NCI-H2107 (cell line): ENCODE measurements at places on chromosomes 3 and 15.

DNA sequence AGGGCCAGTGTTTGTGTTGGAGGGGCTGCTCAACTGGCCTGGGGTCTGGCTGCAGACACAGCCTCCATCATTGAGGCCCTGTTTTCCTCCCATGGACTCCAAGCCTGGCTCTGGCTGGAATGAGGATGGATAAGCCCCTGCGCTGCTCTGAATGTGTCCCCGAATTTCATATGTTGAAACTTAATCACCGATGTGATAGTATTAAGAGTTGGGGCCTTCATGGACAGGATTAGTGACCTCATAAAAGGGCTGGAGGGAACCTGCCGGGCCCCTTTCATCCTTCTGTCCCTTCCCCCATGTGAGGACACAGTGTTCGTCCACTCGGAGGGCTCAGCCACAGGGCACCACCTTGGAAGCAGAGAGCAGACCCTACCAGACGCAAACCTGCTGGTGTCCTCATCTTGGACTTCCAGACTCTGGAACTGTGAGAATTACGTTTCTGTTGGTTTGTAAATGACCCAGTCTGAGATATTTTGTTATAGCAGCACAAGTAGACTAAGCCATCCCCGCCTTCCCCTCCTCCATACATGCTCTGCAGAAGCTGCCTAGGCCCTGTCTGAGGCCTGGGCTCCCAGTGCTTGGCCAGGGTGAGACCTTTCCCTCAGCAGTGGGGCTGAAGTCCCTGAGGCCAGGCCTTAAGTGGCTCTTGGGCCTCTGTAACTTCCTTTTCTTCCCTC, 3.8 kb upstream of the LCTL start:
- DNase-seq, result no peak

GRCh38 chr3:137694836-137695235, 69.3 kb upstream of the SOX14 start:
- DNase-seq, result no peak

DNA sequence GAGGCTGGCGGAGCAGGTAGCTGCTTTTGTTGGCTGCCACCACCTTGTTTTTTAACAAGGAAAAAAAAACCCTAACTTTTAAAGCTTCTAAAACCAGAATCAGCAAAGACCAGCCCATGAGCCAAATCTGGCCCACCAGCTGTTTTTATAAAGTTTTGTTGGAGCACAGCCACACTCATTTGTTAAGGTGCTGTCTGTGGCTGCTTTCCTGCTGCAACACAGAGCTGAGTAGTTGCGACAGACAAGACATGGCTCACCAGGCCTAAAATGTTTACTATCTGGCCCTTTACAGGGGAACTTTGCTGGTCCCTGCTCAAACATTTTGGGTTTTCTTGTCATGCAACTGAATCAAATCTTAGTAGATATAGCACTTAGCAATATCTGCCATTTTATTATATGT, 18.9 kb downstream of the EFCAB12 start:
- DNase-seq, result no peak

DNA sequence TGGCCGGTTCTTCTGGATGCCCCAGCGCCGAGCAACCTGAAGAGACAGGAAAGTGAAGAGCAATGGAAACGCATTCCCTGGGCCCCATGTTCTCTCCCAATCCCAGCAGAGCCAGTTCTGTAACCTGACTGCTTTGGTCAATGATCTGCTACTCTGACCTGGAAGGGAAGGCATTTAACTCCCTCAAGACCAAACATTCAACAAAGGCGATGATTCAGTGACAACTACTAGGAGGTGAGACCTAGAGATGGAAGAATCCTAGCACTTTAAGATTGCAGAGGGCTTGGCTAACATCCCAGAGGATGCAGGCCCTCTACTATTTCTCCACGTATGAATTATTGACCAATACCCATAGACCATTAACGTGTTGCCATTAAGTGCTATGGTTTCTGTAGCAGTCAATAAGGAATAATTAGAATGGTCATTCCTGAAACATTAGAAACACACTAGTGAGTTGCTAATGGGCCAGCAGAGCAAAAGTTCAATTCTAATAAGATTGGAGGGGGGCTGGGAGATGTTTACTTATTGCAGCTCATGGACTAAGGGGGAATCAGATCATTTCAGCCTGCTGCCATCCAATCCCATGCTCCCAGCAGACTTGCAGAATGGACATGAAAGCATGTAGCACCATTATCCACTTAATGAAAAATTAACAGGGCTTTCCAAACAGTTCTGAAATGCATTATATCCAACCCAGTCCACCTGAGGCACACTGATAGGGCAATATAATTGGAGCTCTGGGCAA, 56.6 kb downstream of the ETV5 start:
- DNase-seq, result no peak

GRCh38 chr15:60004846-60005351, 788 bp downstream of the FOXB1 start:
- no peak for DNase-seq

DNA sequence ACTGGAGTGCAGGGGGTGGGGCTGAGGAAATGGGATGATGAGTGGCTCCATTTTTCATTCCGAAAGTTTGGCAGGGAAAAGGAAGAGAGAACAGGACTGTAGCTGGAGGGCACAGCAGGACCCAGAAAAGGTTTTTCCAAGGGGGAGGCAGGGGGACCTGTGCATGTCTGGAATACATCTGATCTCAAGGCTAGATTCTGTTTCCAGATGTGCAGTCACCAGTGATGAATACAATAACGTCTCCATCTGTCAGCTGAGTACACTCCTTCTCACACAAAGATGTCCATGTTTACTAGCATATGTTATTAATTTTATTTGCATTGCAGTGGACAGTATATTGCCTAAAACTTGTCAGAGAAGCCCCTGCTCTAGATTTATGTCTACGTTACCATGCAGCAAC, 39.9 kb upstream of the PRTG start:
- no peak for DNase-seq

GRCh38 chr3:70631716-70632307, 319.4 kb upstream of the MDFIC2 start:
- no peak for DNase-seq

- no peak for DNase-seq
Observed at GRCh38 chr15:68814596-68814995, 6.1 kb downstream of the ANP32A start.

- DNase-seq, result no peak
Observed at GRCh38 chr15:65194826-65195547, 9.8 kb upstream of the CLPX start.

DNA sequence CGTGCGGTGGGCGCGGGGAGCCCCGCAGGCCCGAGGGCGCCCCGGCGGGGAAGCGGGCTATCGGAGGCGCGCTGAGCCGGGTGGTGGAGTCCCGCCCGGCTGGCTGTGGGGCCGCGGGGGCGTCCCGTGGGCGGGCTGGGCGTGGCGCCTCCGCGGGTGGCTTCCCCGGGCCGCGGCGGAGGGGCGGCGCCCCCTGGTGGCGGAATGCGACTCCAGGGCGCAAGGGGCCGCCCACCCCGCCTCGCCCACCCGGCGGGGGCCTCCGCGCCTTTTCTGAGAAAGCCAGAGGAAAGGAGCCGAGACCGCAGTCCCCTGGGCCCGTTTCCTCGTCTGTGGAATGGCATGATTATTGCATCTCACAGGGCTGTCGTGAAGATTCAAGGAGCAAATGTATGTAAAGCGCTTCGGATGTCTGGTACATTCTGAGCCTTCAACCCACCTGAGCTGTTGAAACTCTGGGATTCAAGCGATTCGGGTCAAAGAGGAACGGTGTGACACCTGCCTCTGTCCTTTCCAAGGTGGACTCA, 31.9 kb upstream of the RAB6B start:
- no peak for DNase-seq

GRCh38 chr3:143928056-143928455, 43.6 kb upstream of the DIPK2A start:
- DNase-seq, result no peak

GRCh38 chr15:71335591-71335990, 220.3 kb downstream of the THSD4 start:
- no peak for DNase-seq

DNA sequence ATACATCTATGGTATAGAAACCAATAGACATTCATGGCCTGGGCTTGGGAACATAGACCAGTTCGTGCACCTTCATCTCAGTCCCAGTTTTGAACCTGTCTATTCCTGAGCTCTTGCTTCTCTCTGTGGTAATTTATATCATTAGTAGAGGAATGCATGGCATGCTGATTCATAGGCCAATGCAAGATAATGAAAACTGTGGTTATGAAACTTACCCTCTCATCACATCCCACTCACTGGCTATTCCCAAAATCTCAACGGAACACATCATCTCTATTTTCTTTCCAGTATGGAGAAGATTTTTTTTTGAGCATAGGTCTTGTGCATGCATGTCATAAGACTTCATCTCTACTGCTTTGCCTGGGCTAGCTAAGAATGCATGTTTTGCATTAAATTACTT, 18.7 kb upstream of the P2RY12 start:
- DNase-seq, result no peak

- no peak for DNase-seq
Observed at GRCh38 chr3:70753572-70753971, 441.1 kb upstream of the MDFIC2 start.

- no peak for DNase-seq
Observed at GRCh38 chr3:118137778-118138177, 896.9 kb downstream of the IGSF11 start.

GRCh38 chr3:184345317-184346144, 8.1 kb downstream of the FAM131A start:
- peak; percentile 84 for DNase-seq
